CD4-positive, alpha-beta T cell treated with Interferon gamma for 1 hour (primary cell): ENCODE measurements at places on chromosomes 11 and 22.

DNA sequence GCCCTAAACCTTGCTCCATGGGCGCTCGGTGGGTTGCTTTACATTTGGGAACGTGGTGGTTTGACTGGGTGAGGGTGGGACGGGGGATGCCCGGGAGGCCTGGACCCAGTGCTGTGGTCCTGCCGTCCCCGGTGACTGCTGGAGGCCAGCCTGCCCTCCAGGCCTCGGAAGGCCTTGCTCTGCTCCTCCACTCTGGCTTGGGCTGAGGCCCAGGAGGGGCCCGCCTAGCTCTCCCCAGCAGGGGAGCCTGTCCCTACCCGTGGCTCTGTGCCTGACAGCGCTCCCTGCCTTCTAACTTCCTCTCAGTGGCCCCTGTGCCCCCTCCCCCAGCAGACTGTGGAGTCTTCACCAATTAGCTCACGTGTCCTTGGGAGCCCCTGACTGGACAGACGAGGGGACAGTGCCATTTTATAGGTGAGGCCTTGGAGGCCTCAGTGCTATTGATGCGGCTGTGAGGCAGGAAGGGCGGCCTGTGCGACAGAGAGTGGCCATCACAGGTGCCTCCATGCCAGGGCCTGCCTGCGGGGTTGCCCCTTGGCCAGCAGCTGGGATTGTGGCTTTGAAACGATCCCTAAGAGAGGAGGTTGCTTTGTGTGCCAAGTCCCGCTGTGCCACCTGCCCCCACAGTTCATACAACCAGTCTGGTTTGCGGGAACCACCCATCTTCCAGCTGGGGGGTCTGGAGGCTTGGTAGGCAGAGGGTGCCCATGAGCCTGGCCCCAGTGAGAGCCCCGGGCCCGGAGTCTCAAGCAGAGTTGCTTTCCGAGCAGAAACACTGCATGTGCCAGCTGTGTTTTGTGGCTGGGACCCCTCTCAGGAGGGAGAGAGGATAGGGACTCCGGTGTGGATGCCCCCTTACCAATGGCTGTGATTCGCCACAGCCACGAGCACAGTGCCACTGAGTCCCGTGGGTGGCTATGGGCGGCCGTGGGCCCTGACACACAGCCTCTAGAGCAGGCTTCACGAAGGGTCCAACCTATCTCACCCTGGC is 17.7 kb downstream of the TPCN2 start:
- no peak for DNase-seq

GRCh38 chr11:33376331-33377310 is 119.4 kb downstream of the HIPK3 start:
- no peak for DNase-seq

- DNase-seq = no peak
These were observed 21.8 kb upstream of the UPB1 start for GRCh38 chr22:24473284-24473683.

- no peak for DNase-seq
These were observed 47.0 kb downstream of the GAB2 start for GRCh38 chr11:78370406-78371172.

DNA sequence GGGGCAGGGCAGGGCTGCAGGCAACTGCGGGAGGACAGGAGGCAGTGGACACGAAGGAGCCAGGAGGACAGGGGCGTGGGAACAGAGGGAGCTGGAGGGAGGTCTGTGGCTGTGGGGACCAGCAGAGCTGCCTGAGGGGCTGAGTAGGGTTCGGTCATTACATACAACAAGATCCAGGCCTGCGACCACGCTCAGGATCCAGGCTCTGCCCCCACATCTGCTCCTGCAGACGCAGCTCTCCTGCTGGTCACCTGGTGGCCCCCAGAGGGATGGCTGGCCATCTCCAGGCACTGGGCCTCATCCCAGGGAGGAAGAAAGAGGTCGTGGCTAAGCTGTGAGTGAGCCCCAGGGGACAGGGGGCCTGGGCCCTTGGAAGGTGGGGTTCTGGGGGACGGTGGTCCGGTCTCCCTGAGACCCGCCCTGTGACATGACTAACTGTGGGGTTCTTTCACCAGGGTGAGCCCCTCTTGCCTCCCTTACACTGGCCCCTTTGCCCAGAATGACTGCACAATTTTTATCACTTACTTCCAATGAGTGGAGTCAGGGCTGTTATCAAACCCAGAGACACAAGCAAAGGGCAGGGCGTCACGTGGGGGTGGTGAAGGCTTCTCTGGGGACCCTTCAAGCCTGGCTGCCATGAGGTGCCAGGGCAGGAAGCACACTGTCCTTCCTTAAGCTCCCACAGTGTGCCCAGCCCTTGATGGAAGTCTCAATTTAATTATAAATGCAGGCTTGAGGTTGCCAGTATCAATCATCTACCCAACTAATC is 6.7 kb upstream of the APOBEC3A start:
- DNase-seq = no peak

- no peak for DNase-seq
These were observed 152.4 kb downstream of the FCHSD2 start for GRCh38 chr11:72989727-72990126.

GRCh38 chr22:20025401-20026203 is 4.7 kb downstream of the TANGO2 start:
- DNase-seq = no peak

DNA sequence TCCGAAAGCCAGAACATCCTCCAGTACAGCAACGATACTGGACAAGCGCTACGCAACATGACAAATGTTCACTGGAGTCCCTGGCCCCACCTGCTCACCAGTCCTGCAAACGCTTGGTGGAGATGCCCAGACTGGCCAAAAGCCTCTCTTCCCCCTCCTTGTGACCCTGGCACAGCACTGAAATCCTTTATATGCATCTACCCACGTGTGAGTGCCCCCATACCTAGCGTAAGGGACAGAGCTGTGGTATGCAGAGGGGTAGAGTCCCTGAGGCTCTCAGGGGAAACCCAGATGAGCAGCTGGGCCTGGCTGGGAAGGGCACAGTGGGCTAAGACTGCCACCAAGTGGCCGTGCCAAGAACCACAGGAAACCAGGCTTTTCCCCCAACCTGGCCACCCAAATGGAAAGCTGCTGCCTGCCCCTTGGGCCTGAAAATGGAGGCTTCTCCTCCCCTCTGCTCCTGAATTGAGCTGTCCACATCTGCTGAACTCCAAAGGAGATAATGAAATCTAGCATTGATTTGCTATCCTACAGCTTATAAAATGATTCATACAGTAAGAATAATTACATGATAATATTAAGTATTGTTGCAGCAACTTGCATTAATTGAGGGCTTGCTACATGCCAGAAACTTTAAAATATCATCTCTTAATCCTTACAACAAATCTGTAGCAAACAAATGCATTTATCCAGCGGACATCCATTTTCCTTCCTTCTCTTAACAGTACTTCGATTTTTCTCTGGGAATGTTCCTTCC is 24.8 kb upstream of the TTC12 start:
- peak; percentile 57 for DNase-seq

- DNase-seq = no peak
These were observed 15.7 kb downstream of the SLC5A1 start for GRCh38 chr22:32058656-32059260.
